ENCODE measurements at places on chromosomes 11 and 22. TPM values are rescaled to one million over a fixed set of nuclear protein-coding genes. Genes with fewer than 3 reads are reported as not detected.

HBG2 gene
- total RNA-seq: not detected

MMP27 gene
- not detected for total RNA-seq

RCE1 gene
- 14.9 TPM for total RNA-seq

OR4D5 gene
- not detected for total RNA-seq

CBLIF gene
- total RNA-seq: not detected

SCGB1A1 gene
- total RNA-seq: not detected

KCNJ11 gene
- not detected for total RNA-seq

KRTAP5-2 gene
- total RNA-seq: not detected

SYT8 gene
- total RNA-seq: not detected

SH3BP1 gene
- 11.7 TPM for total RNA-seq

NEFH gene
- total RNA-seq: 0.44 TPM

DRICH1 gene
- not detected for total RNA-seq

MRGPRX3 gene
- not detected for total RNA-seq
